NCI-H774 (cell line): ENCODE measurements at places on chromosomes 5 and 9.

DNA sequence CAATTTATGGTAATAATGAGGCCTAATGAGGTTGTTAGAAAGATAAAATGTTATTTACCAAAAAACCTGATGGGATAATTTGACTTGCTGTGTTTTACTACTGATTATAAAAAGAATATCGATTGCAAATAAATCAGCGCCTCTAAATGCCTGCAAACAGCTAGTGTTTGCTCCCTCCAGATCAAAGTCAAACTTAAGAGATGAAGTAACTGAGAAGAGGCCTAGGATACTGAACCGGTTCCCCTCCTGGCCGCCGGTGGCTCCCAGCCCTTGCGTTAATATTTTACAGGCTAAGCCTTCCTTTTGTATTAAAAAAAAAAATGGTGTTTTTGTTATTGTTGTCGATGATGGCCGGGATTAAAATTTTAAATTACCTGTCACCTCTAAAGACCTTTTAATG, 2.6 kb downstream of the IRX1 start:
- DNase-seq, result no peak

DNA sequence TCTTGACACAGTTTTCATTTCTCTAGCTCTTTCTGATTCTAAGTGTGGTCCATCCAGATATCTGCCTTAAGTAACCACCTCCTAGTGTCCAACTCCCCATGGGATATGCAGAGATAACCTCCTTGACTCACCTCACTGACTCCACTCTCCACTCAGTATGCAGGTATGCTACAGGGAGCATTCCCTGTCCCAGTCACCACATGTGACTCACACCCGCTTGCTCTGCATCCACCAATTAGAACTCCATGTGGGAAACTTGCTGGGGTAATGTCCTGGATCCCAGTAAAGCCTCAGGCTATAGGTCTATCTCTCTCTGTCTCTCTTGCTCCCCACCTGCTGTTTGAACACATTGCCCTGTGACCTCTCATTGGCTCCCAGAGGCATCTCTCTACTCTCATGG, 563.9 kb downstream of the HTR1A start:
- no peak for DNase-seq

DNA sequence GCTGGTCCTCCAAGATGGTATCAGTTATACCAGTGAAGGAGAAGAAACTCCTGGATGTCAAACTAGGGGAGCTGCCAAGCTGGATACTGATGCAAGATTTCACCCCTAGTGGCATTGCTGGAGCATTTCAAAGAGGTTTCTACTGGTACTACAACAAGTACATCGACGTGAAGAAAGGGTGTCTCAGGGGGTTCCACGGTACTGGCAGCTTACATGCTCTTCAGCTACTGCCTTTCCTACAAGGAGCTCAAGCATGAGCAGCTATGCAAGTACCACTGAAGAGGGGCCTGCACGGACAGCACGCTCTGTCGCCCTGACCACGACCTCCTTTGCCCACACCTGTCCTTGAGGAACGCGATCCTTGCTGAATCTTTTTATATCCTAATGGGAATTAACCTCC, 19.5 kb downstream of the ACTL7B start:
- DNase-seq, result no peak

GRCh38 chr5:88674356-88675167, 208.4 kb downstream of the MEF2C start:
- peak; percentile 78 for DNase-seq

DNA sequence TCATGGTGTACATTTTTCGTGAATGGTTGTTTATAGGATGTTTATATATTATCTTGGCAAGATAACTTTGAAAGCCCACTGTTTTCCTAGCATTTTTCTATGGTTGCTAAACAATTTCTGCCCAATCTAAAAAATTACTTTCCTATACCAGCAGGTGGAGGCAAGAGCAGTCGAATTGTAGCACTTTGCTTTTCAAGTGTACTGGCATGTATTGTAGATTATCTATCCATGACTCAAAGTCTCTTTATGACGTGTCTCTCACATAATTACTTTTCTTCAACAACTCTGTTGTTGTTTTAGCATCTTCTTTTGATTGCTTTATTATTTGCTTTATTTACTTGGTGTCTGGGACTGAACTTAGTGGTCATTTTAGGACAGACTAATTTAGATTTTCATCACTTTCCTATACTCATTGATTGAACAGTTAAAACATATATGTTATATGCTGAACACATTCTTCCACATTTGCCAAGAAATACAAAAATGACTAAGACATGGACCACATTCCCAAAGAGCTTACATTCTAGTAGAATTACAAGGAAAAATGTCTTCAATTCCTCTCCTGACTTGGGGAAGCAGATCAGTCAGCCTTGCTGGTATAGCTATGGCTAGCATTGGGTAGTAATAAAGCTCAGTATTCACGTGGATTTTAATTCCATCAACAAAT, 20.7 kb downstream of the NLN start:
- no peak for DNase-seq

- DNase-seq, result peak; percentile 8
Measured at GRCh38 chr5:91928754-91929521, 545.8 kb upstream of the ARRDC3 start.

GRCh38 chr9:128625391-128626146, 31.1 kb downstream of the DYNC2I2 start:
- DNase-seq, result no peak

DNA sequence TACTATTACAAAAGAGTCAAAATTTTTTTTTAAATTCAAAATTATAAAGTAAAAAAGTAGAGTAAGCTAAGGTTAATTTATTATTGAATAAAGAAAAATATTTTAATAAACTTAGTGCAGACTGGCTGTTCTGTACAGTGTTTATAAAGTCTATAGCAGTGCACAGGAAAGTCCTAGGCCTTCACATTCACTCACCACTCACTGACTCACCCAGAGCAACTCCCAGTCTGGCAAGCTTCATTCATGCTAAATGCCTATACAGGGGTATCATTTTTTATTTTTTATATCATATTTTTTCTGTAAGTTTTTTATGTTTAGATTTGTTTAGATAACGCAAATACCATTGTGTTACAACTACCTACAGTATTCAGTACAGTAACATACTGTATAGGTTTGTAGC, 700.7 kb upstream of the GRAMD2B start:
- no peak for DNase-seq

- no peak for DNase-seq
Measured at GRCh38 chr5:38653389-38653788, 96.9 kb upstream of the LIFR start.

DNA sequence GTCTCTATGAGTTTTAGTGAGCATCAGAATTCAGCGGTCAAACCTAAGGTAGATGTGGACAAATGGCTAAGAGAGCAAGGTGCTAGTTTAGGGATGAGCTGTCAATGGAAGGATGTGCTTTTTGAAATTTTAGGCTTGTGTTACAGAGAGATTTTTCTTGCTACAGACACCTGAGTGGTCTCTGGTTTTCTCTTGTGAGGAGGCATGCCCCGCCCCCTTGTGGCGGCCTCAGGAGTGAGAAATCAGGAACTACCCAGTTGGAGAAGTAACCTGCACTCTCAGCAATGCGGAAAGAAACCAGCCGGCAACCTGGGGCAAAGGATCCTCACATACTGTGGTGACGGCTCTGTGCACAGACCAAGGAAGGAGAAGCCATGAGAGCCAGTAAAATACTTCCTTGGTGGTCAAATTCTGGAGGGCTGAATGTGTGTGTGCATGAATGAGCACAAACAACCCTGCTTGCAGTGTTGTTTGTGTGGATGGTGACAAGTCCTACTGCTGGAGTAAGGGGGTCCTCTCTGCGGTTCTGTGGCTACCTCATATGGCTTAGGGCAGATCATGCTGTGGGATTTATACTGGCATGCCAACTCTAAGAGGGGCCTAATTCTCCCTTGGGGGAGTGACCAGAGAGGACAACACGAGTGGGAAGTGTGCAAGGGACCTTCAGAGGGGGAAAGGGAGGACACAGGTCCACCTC, 16.7 kb upstream of the HSD17B4 start:
- DNase-seq, result no peak

DNA sequence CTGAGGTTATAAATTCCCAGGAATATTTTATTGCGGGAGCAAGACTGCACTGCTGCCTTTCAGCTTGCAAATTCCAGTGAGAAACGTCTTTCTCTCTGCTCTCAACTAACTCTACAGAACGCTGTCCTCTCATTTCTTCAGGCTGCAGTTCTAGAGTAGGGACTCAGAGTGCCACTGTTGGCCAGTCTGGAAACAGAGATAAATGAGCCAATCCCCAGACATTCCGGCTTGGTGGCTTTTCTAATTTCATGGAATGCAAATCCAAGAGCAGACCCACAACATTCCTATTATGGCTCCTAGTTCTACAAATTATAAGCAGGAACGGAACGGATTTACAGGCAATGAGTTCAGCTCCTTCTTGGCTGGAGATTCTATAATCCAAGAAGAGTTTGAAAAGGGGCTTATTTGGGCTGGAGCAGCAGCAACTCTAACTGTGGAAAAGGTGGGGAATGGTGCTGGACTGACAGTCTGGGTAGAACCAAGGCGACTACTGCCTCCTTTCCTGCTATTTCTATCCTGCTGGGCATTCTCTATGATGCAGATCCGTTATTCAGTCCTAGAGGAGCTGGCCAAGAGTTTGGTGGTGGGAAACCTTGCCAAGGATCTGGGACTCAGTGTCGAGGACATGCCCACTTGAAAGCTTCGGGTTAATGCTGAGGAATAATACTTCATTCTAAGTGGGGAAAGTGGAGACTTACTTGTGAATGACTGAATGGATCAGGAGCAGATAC, 9.3 kb downstream of the PCDHGA12 start:
- no peak for DNase-seq

GRCh38 chr5:78731884-78732283, 83.3 kb upstream of the LHFPL2 start:
- no peak for DNase-seq

- no peak for DNase-seq
Measured at GRCh38 chr9:125466411-125466810, 204.8 kb downstream of the GAPVD1 start.

DNA sequence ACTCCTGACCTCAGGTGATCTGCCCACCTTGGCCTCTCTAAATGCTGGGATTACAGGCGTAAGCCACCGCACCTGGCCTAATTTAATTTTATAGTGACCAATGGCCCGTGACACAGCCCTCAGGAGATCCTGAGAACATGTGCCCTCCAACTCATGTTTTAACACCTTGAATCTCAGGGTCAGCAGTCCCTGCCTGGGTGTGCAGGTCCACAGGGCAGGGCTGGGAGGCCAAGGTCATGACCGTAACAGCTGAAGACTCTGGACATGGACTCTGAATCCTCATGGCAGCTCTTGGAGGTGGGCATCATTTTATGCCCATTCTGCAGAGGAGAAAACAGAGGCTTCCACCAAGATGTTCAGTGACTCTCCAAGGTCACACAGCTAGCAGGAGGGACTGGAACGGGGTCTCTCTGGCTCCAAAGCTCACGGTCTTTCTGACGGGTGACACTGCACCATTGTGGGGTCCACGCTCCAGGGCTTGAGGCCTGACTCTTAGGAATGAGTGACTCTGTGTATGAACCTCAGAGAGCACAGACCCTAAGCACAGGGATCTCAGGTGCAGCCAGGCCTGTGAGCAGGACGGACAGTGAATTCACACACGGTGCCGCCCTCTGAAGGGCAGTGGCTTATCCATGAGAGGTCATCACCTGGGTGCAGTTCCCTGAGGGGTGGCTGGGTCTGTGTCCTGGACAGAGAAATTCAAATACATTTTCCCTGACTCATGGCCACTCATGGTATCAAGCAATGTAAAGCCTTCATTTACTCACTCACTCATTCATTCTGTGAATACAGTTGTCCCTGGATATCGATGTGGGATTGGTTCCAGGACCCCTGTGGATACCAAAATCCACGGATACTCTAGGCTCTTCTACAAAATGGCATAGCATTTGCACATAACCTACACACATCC, 32.8 kb upstream of the LAMC3 start:
- DNase-seq, result no peak

GRCh38 chr9:96089452-96090085, 212.4 kb downstream of the HSD17B3 start:
- no peak for DNase-seq

DNA sequence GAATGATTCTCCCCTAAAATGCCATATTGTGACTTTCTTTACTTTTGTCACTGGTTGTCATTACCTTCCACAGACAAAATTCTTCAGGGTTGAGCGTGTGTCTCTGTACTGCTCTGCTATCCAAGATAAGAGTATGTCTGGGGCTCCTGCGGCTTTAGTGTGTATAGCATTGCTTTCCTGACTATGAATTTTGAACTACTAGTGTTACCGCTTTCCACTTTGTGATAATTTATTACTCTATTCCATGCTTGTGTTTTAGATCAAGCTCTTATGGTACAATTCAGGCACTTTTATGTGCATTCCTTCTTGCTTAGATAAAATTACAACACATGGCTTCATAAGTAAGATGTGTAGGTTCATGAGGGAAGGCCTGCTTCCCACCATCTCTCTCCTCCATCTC, 51.5 kb upstream of the MEF2C start:
- no peak for DNase-seq
